ENCODE measurements at places on chromosomes 1 and 21.

GRCh38 chr21:14911351-14911750 lies 153.4 kb downstream of the NRIP1 start:
- no peak for DNase-seq

DNA sequence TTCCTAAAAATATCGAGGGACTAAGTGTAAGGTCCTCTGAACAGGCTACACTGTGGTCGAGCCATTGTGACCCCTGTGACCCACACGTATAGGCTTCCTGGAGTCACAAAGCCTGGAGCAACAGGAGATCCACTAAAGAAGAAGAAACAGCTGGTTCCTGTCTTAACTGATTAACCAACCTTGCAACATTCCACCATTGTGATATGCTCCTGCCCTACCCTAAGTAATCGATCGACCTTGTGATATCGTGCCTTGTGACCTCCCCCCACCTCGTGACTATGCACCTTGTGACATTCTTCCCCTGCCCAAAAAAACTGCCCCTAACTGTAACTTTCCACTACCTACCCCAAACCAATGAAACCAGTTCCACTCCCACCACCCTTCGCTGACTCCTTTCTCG lies 304.6 kb upstream of the FAM78B start:
- no peak for DNase-seq

- no peak for DNase-seq
These were observed 19.8 kb upstream of the TTLL10 start for GRCh38 chr1:1153874-1154273.

DNA sequence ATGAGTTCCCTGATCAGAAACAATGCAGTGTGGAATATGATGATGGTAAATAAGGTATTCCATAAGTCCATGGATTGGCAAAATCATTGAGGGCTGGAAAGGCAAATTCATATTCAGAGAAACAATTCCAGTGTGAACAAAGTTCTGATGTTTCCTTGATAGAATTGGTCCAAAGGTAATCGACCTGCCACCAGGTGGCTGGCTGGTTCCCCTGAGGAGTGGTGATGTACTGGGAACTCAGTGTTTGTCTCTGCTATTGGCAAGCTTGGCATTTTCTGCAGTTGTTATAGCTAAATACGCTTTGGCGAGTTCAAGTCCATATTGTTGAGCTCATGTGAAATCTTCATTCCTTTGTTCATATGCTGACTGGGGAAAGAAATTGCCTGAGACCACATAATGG lies 165.5 kb upstream of the PTGFR start:
- no peak for DNase-seq

- no peak for DNase-seq
These were observed 38.2 kb downstream of the DDX20 start for GRCh38 chr1:111793923-111794322.

- DNase-seq = no peak
These were observed 275.5 kb downstream of the RGS7 start for GRCh38 chr1:241081473-241081872.

DNA sequence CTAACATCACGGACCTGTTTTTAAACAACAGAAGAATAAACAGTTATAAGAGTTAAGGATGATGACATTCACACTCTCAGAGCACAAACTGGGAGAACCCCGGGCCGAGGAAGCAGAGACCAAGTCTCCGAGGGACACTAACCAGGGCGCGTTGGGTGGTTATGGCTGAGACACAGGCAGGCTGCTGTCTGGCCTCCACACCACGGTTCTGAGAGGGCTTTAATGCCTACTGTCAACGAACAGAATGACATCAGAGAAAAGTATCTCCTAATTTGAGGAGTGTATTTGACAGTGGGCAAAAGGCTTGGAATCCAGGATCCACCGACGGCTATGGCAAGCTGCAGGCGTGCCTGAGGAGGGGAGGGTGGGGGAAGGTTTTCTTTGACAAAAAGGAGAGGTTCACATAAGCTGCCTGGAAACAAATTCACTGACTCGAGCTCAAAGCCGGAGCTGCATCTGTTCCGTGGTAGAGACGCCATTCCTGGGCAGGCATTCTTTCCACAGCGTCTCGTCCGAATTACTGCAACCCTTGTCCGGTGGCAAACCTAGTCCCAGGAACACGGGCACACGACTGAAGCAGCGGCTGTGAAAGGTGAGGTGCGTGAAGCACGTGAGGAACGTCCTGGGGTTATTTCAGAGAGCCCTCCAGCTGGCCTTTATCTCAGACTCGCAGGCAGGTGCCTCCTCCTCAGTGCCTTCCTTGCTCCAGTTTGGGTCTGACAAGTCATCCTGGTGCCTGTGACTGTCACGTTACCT lies 9.4 kb downstream of the POFUT2 start:
- no peak for DNase-seq

Measured in NCI-H1694 (cell line).